Activated CD4-positive, alpha-beta T cell treated with anti-CD3 and anti-CD28 coated beads for 4 hours (primary cell): ENCODE measurements at places on chromosomes 12 and 14.

DNA sequence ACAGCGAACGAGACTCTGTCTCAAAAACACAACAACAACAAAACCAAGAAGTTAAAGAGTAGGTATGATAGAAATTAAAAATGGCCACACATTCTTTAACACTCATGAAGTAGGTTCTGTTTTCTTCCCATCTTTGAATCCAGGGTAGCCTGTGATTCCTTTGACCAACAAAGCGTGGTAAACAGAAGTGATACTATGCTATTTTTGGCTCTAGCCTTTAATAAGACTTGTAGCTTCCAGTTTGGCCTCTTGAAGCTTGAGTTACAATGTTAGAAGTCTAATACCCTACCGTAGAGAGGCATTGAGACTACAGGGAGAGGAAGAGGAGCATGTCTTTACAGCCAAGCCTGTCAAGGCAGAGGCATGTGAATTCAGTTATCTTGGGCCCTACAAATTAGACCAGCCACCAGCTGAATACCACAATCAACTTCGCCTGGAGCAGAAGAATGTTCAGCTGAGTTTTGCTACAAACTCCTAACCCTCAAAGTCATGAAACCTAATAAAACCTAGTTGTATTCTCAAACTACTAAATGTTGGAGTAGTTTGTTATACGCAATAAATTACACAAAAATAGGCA is 4.9 kb upstream of the NEMF start:
- DNase-seq: no peak

DNA sequence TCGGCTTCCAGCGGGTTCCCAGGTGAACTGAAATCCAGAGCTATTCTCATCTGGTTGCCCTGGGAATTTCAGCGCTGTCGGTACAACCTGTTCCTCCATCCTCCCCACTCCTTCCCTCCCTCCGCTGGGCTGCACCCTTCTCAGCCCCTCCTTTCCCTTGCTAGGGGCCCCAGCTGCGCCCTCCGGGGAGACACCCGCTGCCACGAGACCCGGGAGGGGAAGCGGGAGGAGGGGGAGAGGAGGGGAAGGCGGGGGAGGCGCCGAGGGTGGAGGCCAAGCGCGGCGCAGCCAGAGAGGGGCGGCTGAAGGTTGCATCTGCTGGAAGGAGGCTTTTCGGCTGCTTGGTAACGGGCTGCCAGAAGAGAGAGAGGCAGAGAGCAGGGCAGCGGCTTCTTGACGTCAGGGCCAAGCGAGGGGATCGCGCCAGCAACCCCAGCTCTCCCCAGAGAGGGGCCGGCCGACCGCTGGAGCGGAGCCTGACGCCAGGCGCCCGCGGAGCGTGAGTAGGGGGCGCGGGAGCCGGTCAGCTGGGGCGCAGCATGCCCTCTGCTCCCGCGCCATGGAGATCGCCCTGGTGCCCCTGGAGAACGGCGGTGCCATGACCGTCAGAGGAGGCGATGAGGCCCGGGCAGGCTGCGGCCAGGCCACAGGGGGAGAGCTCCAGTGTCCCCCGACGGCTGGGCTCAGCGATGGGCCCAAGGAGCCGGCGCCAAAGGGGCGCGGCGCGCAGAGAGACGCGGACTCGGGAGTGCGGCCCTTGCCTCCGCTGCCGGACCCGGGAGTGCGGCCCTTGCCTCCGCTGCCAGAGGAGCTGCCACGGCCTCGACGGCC is at the start of gene KCNA5:
TSS of gene KCNA5 (plus strand) at position 291 of the 831 bp plus-strand sequence. CDS start at position 560, 269 bp downstream.
- DNase-seq: no peak

DNA sequence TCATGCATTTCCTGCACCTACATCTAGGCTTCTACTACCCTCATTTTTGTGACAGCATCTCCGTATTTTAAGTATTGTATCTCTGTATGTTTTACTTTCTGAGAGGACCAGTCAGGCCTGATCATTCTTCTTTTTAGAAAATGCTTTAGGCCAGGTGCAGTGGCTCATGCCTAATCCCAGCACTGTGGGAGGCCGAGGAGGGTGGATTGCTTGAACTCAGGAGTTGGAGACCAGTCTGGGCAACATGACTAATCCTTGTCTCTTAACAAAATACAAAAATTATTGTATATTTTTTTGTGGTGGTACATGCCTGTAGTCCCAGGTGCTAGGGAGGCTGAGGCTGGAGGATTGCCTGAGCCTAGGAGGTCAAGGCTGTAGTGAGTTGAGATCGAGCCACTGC is 36.9 kb downstream of the PACS2 start:
- DNase-seq: no peak

- DNase-seq: no peak
These were observed at the start of gene NTS for GRCh38 chr12:85874031-85874461. Gene NTS, plus strand, starts transcription at chr12:85874295. Its CDS starts 109 bp downstream, at chr12:85874404.

DNA sequence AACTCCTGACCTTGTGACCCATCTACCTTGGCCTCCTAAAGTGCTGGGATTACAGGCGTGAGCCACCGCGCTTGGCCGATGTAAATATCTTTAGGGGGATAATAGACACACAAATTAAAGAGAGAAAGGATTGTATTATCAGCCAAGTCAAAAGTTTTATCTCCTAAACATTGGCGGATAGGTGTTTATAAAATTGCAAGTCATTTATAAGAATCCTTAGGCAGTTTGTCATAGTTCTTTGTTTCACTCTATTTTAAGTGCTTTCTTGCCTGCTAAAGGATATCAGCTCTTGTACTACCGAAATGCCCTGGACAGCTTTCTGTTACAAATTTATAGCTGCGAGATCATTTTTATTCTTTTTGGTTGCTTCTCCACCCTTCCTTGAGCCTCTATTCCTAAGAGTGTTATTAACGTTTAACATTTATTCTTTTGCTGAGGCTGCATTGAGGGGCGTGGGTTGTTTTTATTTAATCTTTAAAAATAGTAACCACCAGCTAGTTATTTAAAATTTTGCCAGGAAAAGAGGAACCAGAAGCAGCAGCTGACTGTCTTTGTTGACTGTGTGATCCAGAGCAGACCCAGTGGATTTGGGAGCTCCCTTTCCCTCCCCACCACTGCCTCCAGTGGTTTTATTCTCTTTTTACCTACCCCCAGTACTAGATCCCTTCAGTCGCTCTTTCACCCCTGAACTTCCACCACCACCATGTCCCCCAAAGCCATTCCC is 106.4 kb downstream of the DIP2B start:
- no peak for DNase-seq

DNA sequence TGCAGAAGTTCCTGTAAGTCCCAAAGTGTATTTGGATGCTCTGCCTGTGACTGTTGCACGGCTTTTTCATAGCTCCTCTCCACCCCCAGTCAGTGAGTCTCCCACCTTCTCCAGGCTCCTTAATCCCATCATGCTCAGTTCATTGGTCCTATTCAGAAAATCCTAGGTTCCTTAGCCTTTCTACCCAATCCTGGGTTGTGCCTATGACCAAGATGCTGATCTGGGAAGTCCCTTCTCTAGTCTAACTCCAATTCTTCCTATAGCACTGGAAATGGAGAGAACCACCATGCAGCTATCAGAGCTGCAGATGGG is 7.7 kb downstream of the CISTR start:
- DNase-seq: no peak

DNA sequence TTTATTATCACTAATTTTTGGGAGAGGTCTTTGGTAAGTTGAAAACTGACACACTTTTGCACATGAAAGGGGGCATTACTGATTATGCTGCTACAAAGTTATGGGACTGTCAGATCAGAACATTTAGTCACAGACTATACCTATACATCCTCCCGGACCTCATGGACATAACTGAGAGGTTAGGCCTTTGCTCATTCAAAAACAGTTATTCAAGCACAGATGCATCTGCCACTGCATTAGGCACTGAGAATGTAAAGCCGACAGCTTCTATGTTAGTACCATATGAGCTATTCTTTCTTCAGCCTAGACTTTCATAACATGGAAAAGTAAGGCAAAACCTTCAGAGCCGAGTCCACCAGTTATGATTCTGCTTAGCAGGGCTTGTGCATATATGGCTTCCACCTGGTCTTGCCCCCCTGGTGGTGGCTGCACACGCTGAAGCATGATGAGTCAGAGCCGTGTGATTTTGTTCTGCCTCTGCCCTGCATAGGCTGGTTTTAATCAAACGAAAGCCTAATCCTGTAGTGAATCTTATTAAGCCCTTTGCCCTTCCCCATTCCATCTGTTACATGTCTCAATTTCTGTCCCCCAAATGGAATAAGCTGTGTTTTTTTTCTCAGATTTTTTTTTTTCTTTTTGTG is 21.8 kb upstream of the RNU6-8 start:
- DNase-seq: peak; percentile 14

GRCh38 chr12:110785240-110785639 is 42.5 kb upstream of the PPP1CC start:
- DNase-seq: no peak

DNA sequence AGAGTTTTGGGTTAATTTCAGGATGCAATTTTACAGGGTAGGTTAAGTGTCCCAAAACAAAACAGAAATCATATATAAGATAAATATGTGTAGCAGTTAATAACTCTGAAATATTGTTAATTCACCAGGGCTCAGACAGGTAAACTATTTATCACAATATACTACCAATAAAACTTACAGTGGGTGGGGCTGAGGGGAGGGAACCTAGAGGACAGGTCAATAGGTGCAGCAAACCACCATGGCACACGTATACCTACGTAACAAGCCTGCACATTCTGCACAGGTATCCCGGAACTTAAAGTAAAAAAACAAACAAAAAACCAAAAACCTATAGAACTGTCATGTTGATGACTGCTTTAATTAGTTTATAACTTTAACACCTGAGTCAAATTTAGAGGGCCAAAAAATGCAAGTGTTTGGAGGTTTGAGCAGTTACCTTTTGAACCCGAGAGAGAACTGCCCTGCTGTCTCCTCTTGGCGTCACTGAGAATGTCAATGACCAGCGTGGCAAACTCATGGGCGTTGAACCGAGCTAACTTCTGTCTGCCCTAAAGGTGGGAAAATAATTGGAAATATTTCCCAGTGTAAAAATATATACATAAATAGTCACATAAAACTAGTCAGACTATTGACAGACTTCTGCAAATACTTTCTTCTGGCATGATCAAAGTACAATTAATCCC is 36.6 kb downstream of the GIT2 start:
- DNase-seq: no peak

GRCh38 chr14:68797121-68797670 is 4.3 kb upstream of the ZFP36L1 start:
- DNase-seq: no peak

DNA sequence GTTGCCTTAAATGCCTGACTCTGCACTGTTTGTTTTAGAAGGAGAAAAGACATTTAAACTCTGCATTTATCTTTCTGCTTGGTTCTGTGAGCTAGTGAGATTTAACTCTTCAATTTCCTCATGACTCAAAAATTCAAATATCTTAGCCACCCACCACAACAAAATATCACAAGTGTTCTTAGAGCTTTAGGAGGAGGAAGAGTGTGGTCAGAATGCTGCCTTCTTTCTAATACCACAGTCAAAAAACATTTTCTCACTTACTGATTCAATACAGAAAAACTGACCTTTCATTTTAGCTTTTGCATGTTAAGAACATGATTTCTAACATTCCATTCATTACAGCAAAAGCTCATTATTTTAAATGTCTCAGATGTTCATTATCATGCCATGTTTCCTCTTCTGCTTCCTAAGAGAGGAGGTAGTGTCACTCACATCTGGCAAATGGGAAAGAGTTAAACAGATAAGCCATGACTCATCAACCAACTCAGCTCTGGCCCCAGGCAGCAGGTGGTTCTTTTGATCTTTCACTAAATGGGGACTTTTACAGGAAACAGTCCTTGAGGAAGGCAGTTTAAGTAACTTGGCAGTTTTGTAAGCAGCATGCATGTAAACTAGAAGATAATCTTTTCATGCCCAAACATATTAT is 56.4 kb upstream of the RNU6-8 start:
- no peak for DNase-seq

DNA sequence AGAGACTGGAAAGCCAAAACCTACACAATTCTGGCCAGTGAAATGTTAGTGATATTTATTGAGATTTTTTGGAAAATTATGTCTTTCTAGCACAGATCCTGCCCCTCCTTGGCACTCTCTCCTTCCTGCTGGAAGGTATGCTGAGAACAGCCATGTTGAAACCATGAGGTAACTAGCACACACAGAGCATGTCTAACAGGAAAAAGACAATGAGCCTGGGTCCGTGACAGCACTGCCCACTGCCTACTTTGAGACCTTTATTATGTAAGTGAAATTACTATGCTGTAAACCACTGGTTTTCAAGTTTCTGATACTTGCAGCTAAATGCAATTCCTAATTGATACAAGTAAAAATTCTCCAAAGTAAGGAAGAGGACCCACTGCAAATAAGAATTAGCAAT is 81.6 kb upstream of the SINHCAF start:
- no peak for DNase-seq

- no peak for DNase-seq
These were observed 694 bp downstream of the AKAP5 start for GRCh38 chr14:64465831-64466554.

DNA sequence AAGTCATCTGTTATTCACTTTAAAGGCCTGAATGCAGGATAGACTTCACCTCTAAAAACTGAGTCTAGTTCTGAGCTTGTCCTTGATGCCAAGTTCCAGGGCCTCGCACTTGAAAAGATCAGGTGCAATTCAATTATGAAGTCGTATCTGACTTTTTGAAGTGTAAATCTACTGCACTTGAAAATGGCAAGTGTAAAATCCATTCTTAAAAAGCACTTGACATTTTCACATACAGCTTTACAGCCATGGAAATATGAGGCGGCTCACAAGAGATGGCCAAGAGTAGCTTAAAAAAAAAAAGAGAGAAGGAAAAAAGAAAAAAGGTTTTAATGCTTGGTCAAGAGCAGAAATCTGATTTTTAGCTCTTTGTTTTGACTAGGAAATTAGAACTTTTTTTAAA is 172.5 kb downstream of the GXYLT1 start:
- no peak for DNase-seq

DNA sequence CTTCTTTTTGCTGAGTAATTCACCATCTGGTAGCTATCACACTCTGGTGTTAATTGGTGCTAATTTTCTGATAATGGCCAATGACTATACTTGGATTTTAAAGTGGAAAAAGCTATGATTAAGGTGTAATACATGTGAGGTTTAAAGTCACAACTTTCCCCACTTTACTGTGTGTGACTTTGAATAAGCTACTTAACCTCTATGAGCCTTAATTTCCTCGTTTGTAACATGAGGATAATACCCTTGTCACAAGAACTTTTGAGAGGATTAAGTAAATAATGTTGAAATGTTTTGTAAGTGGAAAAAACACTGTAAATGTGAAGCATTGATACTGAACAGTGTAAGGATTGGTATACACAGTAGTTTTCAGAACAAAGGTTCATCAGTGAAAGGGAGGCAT is 65.3 kb downstream of the MSRB3 start:
- DNase-seq: no peak

- no peak for DNase-seq
These were observed 403.3 kb downstream of the ETNK1 start for GRCh38 chr12:23028158-23028802.

DNA sequence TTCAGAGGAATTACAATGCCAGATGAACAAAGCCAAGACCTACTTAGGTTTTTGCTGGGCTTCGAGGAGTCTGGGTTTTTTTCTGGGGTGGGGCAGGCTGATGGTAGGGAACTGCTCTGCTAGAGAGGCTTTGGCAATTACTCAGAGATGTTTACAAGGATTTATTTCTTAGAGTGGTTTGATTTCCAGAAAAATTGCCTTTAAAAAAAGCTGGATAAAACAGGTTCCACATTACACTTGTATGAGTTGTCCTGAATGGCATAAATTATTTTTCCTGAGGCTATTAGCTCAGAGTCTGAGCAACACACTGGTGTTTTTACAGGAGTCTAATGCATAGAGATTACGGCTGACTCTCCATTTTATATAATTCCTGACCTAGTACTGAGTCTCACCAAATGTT is 118.5 kb upstream of the FRMD6 start:
- DNase-seq: no peak
